ENCODE measurements at places on chromosomes 6 and 20. TPM values are rescaled to one million over a fixed set of nuclear protein-coding genes. Genes with fewer than 3 reads are reported as not detected.

- no peak for DNase-seq
These were observed 6.5 kb downstream of the GTPBP2 start for GRCh38 chr6:43622541-43622940.

- DNase-seq, result no peak
These were observed 22.3 kb downstream of the BEND6 start for GRCh38 chr6:56977192-56977591.

DNA sequence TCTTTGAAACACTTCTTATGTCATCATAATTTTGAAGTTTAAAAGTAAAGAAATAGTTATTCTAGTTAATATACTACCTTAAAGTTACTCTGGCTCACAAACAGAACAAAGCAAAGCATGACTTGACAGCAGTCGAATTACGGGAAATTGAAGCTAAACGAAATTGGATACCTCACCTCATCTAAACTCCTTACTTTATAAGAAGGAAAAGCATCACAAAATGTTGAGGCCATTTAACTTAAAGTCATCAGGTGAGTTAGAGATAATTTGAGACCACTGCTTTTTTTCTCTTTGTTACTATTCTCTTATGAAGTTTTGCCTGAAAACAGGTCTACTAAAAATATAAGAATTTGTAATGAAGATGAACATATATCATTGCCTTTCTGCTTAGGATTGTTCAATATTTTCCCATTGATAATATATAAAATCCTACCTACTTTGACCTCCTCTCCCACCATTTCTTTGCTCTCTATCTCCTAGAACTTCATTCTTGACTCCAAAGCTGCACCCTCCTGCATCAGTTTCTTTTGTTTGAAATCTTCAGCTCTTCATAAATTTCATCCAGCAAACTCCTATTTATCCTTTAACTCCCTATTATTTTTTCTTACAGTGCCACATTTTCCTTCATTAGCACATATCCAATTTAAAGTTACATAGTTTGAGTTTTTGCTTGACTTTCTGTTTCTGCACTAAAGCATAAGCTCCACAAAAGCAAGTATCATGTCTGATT is 510.7 kb upstream of the ZNF337 start:
- no peak for DNase-seq

DNA sequence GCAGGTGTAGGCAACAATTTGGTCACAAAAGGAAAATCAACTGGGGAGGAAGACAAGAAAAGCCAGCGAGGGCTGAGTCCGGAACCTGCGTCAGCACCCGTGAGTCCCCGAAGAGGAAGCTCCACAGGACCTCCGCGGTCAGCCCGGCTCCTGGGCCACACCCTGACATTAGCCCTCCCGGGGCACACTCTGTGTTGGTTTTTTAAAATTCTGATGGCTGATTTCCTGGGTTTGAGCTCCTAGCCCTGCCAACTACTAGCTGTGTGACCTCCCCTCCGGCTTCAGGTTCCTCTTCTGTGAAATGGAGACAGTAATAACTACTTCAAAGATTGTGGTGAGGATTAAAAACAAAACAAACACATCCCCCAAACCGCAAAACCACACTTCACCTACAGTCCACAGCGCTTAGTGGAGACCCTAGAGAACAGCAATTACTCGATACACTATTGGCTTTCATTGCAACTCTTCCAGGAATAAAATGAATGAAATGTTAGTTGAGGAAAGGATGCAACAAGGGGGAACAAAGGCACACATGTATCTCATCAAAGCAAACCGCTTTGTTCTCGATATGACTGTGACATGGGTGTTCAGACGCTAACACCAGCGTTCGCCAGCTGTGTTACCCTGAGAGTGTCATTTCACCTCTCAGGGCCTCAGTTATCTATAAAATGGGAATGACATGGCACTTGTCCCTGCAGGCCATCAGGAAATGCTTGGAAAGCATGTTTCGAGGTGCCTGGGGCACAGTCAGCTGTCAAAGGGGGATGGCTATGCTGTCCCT is 985 bp downstream of the ZBP1 start:
- DNase-seq, result no peak

KCNB1 gene
- total RNA-seq, result 0.52 TPM

EFCAB8 gene
- total RNA-seq, result 0.51 TPM

OR2B6 gene
- not detected for total RNA-seq

ENPP1 gene
- 7.2 TPM for total RNA-seq

CAPN11 gene
- total RNA-seq, result not detected

TBP gene
- 24.1 TPM for total RNA-seq

Data from mesothelial cell of epicardium (in vitro differentiated cells).